ENCODE measurements at places on chromosomes 7 and 10.
A peak's percentile ranks its signal among the peaks of the same experiment; 100 is the strongest.

DNA sequence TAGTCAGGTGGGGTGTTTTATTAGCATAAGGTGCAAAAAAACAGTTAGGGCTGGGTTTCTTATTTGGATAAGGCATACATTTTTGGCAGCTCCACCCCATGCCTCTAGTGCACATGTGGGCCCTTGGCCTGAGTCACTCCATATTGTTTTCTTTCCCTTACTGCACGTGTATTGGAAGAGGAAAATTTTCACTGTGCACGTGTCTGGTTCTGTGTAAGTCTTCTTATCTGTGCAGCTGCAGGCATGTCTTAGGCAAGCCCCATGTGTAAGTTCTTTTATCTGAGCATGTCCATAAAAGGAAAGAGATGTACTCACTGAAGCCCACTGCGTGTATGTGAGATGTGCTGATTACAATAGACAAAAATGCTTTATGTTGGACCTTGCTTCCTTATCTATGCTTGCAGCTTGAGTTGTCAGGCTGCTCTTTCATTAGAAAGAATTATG is 540.3 kb upstream of the IGFBP3 start:
- DNase-seq = peak; percentile 81

- no peak for DNase-seq
Measured at GRCh38 chr7:81768951-81769778, 682 bp downstream of the HGF start.

- no peak for DNase-seq
Measured at GRCh38 chr7:92259062-92259461, 13.3 kb downstream of the ANKIB1 start.

DNA sequence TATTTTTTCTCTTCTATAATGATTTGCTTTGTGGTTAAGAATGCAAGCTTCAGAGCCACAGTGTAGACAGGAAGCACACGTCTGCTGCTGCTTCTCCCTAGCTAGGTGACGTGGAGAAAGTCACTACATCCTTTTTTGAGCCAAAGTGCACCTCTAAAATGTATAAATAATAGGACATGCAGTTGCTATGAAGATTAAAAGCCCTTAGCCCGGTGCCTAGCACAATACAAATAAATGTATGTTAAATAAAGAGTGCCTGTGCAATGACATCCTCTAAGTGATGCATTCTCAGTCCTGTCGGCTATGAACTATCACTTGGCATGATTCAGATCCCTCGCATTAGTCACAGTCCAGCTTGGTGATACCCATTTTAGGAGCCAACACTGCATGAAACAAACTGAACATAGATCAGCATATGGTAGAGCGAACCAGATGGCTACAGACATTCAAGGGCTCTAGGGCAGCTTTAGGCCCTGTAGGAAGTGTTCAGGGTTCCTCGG is 4.8 kb upstream of the TRDMT1 start:
- DNase-seq = peak; percentile 97

DNA sequence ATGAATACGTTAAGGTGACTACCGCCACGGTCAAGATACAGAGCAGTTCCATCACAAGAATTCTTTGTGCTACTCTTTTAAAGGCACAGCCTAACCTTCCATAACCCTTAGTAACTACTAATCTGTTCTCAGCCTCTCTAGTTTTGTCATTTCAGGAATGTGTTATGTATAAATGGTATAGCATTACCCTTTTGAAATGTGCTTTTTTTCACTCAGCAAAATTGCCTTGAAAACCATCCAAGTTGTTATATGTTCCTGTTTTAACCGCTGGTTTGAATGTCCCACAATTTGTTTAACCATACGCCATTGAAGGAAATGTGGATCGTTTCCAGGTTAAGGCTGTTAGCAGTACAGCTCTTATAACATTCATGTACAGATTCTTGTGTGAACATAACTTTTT is 32.0 kb downstream of the WAC start:
- DNase-seq = peak; percentile 18

GRCh38 chr7:151686016-151686766 is 166.5 kb upstream of the RHEB start:
- DNase-seq = no peak

DNA sequence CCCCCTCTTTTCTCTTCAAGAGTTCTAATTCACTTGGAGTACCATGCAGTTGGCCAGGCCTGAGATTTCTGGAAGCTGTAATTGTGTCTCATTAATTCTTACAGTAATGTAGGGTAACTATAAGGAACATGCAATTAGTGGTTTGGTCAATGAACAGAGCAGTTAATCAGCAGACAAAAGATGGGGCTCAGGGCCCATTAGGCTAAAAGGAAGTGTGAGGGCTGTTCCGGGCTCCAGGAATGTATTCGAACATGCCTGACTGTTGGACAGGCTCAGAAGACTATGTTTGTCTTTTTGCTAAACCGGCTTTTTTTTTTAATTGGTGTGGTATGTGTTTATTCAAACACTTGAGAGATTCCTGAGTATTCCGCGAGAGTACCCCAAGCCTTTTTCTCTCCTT is 42.5 kb upstream of the FZD8 start:
- DNase-seq = no peak

- DNase-seq = no peak
Measured at GRCh38 chr10:13184730-13185514, 23.6 kb downstream of the MCM10 start.

- no peak for DNase-seq
Measured at GRCh38 chr10:78349911-78350663, 316.4 kb downstream of the RPS24 start.

DNA sequence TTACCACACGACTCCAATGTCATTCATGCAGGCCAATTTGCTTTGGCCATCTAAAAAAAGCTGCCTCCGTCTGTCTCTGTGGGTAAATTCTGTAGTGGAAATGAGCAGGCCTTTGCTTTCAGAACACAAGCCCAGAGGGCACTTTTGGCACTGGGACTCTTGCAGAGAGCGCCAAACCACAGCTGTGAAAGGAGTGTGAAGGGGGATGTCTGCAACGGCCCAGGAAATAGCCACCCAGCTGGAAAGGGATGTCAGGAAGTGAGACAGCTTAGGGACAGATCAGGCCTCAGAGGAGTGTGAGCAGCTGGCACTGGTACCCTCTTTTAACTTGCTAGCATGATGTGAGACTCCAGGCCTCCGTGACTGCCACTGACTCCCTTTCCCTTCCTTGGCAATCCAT is 152.4 kb downstream of the DKK1 start:
- DNase-seq = peak; percentile 42

GRCh38 chr7:95440394-95441038 is 5.7 kb upstream of the PON2 start:
- DNase-seq = no peak

- no peak for DNase-seq
Measured at GRCh38 chr7:87339373-87339897, 6.0 kb upstream of the CROT start.

GRCh38 chr7:196778-197321 is 4.5 kb downstream of the FAM20C start:
- no peak for DNase-seq

- DNase-seq = peak; percentile 97
Measured at GRCh38 chr7:47795631-47796030, 152.6 kb downstream of the PKD1L1 start.

DNA sequence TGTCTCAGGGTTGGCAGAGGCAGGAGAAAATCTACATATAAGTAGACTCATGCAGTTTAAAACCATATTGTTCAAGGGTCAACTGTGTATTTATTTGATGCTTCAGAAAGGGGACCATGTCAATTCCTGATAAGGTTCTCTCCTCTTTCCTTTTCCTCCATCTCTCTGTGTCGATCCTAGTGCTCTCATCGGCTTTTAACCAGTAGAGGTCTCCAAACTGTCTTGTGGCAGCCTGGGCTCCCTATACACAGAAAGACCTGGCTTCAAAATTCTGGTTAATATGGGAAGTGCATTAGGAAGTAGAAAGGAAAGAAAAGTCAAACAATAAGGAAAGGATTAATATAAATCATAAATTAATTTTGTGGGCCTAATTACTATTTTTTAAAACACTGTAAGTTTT is 304.4 kb upstream of the C7orf33 start:
- DNase-seq = peak; percentile 9

GRCh38 chr10:31457858-31458257 is 138.8 kb downstream of the ZEB1 start:
- no peak for DNase-seq
